ENCODE measurements at places on chromosomes 5 and 9.

- DNase-seq: no peak
Observed at GRCh38 chr9:75907329-75907728, 16.9 kb downstream of the PCSK5 start.

- DNase-seq: no peak
Observed at GRCh38 chr9:115849679-115850412, 303.7 kb upstream of the PAPPA start.

DNA sequence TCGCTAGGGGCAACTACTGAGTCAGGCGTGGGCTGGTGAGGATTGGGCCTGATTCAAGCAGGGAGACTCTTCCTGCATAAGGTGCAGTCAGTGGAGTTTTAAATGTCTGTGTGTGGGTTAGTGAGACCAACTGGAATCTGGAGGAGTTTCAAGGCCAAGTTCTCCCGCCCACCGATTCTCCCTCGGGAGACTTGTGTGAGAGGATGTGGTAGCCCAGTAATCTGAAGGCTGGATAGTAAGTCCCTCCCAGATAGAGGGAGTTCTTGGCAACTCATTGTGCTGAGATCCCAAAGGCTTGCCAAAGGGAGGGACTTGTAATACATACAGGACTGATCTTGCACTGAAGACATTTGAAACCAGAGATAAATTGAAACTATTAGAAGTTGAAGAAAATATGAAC lies 51.8 kb downstream of the WDR36 start:
- DNase-seq: no peak

GRCh38 chr9:90433398-90433941 lies 209.2 kb downstream of the DIRAS2 start:
- DNase-seq: no peak

DNA sequence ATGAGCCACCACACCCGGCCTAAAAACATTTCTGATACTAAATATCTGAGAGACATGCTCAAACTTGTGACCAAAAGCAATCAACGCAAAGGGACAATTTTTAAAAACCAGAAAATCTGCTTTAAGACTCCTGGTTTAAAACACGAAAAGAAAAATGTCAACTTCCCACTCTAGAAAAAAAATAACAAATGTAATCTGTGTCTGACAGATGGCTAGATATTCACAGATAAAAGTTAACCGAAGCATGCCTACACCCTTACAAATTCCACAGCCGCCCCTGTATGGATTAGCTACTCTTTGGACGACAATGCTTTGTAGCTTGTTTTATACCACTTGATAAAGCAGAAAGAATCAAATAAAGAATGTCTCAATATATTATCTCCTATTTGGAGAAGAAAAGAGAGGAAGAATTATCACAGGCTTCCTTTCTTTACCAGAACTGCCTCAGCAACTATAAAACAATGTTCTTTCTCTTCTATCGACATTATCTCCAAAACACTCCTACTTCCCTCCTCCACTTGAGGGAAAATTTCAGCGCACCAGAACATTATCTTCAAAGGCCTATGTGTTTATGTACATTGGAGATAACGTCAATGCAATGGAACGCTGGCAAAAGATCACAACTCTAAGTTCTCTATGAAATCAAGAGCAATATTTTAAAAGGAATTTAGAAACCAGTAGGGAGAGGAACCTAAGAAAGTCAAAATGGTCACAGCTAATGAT lies 26.2 kb downstream of the CEMIP2 start:
- no peak for DNase-seq

GRCh38 chr9:16950051-16950450 lies 79.6 kb upstream of the BNC2 start:
- DNase-seq: no peak

GRCh38 chr9:131724683-131725082 lies 15.2 kb downstream of the RAPGEF1 start:
- no peak for DNase-seq

- no peak for DNase-seq
Observed at GRCh38 chr9:79705704-79706103, 133.9 kb downstream of the TLE4 start.

DNA sequence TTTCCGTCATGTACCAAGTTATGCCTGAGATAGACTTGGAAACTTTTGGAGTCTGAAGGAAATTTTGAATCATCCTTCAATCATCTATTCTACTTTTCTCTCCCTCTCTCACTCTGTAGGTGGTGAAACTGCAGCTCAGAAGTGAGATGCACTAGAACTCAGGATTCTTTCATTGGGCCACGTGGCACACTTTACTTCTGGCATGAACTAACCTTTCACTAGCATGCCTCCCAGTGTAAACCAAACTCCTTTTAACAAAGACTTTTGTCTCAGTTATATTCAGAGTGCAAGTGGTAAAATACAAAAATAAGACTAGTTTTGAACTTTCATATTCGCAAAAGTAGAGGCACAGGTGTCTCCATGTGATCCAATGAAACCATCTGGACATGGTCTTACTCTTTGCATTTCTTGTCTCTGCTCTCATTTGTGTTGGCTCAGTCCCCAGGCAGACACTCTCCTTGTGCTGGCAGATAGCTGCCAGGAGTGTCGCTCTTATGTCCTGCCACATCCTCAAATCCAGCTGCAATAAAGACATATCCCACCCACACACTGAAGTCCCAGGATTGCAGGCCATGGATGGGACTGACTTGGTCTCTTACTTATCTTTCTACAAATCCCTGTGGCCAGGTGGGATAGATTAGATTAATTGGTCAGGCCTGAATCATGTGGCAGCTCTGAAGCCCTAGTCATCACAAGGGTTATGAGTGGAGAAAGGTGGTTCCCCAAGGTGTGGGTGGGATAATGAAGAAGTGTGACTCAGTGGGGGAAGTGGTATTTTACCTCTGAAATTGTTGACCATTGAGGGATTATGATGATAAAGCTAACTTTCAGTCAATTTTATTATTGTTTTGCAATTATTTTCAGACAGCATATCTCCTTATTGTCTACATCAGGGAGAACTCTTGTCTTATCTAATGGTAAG lies 267.5 kb downstream of the GABRB2 start:
- no peak for DNase-seq

DNA sequence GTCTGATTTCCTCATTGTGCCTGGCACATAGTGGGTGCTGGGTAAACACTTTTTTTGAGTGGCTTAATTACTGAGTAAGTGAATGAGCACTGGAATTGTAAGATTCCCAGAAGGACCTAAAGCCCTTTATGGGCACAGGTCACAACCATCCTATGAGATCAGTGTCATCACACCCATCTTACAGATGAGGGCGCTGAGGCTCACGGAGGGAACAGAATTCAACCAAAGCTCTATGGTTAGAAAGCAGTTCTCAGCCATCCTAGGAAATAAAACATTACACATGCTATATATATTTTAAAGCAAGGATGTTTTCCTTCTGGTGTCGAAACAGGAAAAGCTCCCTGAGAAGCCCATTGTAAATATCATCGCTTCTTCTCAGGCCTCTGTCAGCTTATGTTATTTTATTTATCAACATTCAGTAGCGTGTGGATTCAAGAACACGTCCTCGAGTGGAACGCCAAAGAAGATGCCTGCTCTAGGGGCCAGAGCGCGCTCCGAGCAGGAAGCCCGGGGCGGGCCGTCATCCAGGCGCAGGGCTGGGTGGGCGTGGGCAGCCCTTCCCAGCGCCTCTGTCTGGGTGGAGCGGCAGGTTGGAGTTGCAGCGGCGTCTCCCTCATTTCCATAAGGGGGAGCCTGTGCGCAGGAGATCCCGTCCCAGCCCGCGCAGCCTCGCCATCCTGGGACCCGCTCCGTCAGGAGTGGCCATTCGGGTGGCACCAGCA lies 155.8 kb upstream of the SMIM23 start:
- DNase-seq: peak; percentile 22

DNA sequence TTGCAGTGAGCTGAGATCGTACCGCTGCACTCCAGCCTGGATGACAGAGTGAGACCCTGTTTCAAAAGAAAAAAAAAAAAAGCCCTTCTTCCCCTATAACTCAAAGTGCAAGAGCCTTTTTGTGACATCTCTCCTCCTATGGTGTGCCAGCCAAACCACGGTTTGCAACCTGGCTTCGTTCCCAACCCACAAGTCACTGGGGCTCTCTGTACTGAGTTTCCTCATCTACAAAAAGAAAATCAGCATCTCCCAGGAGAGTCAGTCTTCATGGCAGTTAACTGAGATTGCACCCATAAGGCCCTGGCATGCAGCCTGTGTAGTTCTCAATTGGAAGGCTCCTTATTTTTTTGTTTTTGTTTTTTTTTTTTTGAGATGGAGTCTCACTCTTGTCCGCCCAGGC lies 14.8 kb downstream of the ODF2 start:
- no peak for DNase-seq

- DNase-seq: no peak
Observed at GRCh38 chr9:17656889-17657288, 78.0 kb downstream of the SH3GL2 start.

GRCh38 chr5:151799407-151799806 lies 27.7 kb downstream of the G3BP1 start:
- DNase-seq: no peak

GRCh38 chr9:7210854-7211637 lies 453.3 kb downstream of the KDM4C start:
- DNase-seq: no peak

- DNase-seq: no peak
Observed at GRCh38 chr5:665541-665955, 27.6 kb downstream of the TPPP start.

DNA sequence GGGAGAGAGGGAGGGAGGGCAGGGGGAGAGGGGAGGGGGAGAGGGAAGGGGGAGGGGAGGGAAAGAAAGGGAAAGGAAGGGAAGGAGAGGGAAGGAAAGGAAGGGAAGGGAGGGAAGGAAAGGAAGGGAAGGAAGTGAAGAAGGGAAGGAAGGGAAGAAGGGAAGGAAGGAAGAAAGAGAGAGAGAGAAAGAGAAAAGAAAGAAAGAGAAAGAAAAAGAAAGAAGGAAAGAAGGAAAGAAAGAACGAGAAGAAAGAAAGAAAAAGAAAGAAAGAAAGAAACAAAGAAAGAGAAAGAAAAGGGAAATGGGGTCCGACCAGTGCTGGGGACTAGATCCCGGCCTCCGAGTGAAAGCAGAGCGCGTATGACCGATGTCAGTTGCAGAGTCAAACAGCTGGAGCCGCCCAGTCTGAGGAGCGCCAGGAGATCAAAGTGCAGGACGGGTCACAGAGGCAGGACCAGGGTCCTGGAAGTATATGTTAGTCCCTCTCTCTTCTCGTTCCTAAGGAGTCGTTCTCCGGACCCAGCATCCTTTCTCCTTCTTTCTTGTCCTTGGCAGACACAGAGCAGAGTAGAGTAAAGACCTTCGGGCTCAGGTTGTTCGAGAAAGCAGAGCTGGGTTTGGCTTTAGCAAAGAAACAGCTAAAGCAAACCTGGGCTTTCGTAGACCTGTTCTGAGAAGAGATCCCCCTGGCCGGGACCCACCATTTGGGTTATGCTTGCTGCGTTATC lies 305.4 kb upstream of the MSX2 start:
- no peak for DNase-seq

- DNase-seq: no peak
Observed at GRCh38 chr5:418162-419121, 24.5 kb upstream of the EXOC3 start.

GRCh38 chr9:3385871-3386270 lies 139.9 kb downstream of the RFX3 start:
- no peak for DNase-seq

- no peak for DNase-seq
Observed at GRCh38 chr9:28662675-28663074, 1089.4 kb upstream of the C9orf72 start.

- DNase-seq: no peak
Observed at GRCh38 chr5:35819668-35820067, 37.0 kb upstream of the IL7R start.

DNA sequence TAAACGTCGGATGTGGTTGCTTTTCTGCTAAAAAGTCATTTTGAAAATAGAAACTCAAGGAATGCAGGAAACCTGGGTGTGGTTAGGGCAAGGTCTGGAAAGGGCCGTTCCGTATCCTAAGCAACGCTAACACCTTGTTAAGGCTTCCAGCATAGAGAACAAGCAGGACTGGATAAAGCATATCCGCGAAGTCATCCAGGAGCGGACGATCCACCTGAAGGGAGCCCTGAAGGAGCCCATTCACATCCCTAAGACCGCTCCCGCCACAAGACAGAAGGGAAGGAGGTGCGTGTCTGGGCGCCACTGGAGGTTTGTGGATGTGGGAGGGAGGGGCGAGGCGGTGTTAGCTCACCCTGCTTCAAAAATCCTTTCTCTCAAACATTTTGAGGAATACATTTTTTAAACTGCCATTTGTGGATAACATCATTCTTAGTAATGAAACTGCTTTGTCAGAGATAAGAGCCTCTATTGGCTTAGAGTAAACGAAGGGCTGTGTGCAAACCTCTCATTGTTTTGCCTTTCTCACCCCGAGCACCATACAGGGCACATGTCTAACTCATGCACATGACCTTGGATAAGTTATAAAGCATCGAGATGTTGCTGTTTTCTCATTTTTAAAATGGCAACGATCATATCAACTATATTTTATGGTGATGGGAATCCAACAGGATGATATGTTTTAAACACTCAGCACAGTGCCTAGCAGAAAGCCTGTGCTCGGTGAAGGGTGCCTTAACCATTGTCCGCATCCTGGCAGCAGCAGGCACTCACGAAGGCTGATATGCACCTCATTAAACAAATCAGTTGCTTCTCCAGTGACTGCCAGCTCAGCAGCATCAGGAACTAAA lies 175.7 kb upstream of the OTULINL start:
- DNase-seq: no peak

DNA sequence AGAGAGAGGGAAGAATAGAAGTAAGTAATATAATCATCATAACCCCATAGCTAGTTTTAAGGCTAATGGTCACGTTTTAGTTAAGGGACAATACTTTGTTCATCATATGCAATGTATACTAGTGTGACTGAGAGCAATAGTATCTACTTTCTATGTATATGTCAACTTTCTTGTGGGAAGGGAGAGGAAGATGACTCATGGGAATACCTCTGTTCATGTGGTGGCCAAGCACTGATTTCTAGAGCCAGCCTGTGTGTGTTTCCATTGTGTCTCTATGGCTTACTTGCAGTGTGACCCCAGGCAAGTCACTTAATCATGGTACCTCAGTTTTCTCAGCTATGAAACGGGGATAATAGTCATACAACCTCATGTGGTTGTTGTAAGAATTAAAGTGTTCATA lies 639.6 kb downstream of the CETN3 start:
- no peak for DNase-seq

- DNase-seq: no peak
Observed at GRCh38 chr9:1046639-1047572, 3.3 kb upstream of the DMRT2 start.

GRCh38 chr5:139335811-139336210 lies 5.8 kb upstream of the PAIP2 start:
- DNase-seq: no peak

- no peak for DNase-seq
Observed at GRCh38 chr5:69209602-69210001, 20.2 kb downstream of the CENPH start.

Measured in NCI-H526 treated with DMSO at 0.1 percent for 48 hours (cell line).